NCI-H1930 (cell line): ENCODE measurements at places on chromosomes 6 and 20.

GRCh38 chr6:63683071-63683603 is 47.5 kb downstream of the PHF3 start:
- DNase-seq, result no peak

GRCh38 chr20:59422872-59423544 is 122.6 kb downstream of the EDN3 start:
- DNase-seq, result no peak

DNA sequence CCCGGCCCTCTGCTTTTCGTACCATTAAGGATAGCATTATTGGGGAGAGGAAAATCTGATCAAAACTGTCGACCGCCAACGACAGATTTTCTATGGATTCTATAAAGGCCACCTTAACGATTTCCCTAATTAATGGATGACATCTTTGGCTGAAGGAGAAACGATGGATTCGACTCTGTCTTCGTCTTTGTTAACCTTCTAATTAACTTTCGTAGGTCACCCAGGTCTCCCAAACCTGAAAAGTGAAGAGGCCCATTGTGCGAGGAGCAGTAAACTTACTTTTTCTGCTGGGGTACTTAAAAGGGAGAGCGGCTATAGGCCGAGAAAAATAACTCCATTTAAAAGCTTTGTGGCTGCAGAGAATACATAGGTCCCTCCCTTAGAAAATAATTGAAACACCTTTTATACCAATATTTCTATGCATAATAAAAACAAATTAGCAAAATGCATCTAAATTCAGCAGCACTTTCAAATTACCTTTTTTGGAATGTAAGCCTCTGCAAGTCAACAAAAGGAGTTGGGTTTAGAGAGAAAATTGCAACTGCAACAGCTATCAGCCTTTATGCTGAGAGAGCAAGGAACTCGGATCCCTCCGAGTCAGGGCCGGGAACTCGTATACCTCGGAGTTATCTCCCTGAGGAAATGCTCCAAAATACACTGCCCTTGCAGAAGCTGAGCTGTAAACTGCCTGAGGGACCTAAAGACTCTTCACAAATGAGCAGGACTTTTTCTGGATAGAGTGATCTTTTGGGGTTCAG is 31.4 kb upstream of the NR2E1 start:
- DNase-seq, result no peak

DNA sequence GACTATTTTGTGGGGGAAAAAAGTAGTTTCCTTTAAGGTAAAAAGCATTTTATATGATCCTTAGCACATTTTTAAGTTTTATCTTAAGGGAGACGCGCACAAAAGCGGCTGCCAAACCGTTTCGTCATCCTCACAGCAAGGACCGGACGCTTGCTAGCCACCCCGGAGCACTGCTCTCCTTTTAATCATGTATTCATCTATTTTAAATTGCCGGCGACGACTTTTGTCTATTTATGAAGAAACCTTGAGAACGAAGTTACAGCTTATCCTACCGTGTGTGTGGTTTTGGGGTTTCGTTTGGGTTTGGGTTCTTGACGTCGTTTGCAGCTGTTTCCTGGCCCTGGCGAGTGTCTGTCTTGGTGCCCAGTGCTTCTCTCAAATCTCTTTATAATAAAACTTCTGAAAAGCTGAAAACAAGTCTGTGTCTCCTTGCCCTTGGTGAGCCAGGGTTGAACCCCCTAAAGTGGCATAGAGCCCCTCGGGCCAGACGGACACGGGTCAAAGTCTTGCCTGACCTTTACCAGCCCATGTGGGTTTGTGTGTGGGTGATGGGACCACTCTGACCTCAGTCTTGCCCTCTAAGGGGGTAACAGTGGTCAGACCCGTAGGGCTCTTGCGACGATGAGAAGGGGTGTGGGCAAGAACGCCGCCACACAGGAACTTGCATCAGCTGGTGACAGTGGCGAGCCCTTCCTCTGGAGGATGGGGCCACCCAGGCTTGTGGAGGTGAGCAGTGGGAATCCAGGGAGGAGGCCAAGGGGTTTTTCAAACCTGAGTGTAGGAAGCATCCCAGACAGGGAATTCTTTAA is 117.6 kb downstream of the JPH2 start:
- no peak for DNase-seq

DNA sequence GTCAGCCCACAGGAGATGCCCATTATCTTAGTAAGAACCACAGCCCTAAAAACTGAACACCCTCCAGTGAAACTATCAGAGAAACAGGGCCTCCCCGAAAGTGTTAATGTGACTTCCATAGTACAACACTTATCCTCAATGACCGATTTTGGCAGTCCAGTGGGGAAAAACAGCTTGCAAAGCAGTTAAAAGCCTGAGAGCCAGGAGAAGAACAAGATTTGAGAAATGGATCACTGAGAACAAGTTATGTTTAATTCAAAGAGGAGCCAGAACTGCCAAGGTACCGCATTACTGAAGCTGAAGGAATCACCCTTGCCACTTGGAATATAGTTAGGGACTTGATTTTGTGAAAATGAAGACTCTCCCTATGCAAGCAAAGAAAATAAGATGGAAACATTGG is 236.9 kb downstream of the QKI start:
- no peak for DNase-seq
